NCI-H460 (cell line): ENCODE measurements at places on chromosomes 4 and X. TPM values are rescaled to one million over a fixed set of nuclear protein-coding genes. Genes with fewer than 3 reads are reported as not detected.

The SAGE1 gene
- not detected in 2 replicates for total RNA-seq

The RAB41 gene
- not detected in 2 replicates for total RNA-seq

The XAGE3 gene
- total RNA-seq: not detected in 2 replicates

The COQ2 gene
- total RNA-seq: 35.7 and 40.3 TPM in 2 replicates

The ARHGAP4 gene
- total RNA-seq: 51.5 and 55.0 TPM in 2 replicates

The ATP7A gene
- total RNA-seq: 9.4 and 9.6 TPM in 2 replicates

The NUP62CL gene
- 11.8 and 12.6 TPM in 2 replicates for total RNA-seq
